ENCODE measurements at places on chromosomes 5 and 9.
A peak's percentile ranks its signal among the peaks of the same experiment; 100 is the strongest.

GRCh38 chr5:140312067-140312790 lies 9.3 kb upstream of the PFDN1 start:
- DNase-seq: no peak

DNA sequence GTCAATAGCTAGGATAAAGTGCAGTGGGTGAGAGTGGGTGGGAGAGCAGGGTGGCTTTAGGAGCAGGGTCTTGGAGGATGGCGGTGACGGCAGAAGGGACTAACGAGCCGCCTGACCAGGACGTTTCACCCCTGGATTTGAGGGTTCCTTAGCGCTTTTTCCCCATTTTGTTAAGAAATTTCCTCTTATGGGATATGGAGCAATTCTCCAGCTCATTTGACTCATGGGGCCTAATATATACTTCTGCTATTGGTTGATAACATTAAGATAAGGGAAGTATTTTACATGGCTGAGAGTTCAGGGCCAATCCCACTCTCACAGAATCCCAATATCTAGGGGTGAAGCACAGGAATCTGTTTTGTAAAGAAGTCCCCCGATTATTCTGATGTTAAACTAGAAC lies 17.6 kb downstream of the CD180 start:
- no peak for DNase-seq

GRCh38 chr9:79165020-79165780 lies 406.6 kb upstream of the TLE4 start:
- no peak for DNase-seq

GRCh38 chr9:124752967-124753366 lies 18.1 kb downstream of the NR6A1 start:
- DNase-seq: no peak

DNA sequence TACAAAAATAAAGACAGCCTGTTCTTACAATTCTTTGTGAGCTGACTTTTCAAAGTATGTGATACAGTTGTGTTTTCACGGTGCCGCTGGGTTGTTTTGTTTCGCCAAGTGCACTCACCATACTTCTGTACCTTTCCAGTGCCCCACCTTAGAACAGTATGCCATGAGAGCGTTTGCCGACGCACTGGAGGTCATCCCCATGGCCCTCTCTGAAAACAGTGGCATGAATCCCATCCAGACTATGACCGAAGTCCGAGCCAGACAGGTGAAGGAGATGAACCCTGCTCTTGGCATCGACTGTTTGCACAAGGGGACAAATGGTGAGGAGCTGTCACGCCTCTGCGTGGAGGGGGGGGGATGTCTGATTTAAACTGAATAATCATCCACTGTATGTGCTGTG lies 12.9 kb downstream of the CCT5 start:
- no peak for DNase-seq

DNA sequence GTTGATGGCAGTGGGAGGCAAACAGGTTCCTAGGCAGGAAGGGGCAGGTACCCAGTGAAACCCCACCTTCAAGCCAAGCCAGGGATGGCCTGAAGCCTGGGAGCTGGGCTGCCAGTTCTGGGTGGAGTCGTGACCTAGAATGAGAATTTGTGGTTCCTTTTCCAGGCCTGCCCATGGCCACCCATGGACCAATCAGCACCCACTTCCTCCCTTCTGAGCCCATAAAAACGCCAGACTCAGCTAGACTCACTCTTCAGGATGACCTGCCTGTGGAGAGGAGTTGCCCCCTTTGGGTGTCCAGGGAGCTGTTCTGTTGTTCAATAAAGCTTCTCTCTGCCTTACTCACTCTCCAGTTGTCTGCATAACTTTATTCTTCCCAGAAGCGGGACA lies 144.0 kb upstream of the MRPS30 start:
- no peak for DNase-seq

- no peak for DNase-seq
Measured at GRCh38 chr5:31047007-31047406, 146.5 kb upstream of the CDH6 start.

GRCh38 chr5:2602451-2603271 lies 148.8 kb downstream of the IRX2 start:
- DNase-seq: no peak

DNA sequence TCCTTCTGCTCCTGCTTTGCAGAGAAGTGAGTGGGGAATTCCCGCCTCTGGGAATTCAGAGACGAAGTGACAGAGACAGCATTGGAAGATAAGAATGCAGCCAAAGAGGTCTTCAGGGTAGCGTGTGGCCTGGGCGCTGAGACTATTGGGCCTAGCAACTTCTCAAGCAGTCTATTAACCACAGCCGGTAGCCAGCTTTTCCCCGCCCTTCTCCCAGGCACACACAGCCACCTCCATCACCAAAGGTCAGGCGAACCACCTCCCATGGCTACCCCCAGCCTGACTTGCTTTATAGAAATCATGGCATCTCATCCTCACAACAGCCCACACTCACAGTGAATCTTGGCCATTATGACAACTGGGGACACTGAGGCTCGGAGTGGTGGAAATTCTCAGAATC lies 124.2 kb downstream of the KCNIP1 start:
- no peak for DNase-seq

- DNase-seq: no peak
Measured at GRCh38 chr9:91162311-91162710, 199.4 kb downstream of the AUH start.

- DNase-seq: no peak
Measured at GRCh38 chr5:142827934-142828576, 57.9 kb downstream of the ARHGAP26 start.

DNA sequence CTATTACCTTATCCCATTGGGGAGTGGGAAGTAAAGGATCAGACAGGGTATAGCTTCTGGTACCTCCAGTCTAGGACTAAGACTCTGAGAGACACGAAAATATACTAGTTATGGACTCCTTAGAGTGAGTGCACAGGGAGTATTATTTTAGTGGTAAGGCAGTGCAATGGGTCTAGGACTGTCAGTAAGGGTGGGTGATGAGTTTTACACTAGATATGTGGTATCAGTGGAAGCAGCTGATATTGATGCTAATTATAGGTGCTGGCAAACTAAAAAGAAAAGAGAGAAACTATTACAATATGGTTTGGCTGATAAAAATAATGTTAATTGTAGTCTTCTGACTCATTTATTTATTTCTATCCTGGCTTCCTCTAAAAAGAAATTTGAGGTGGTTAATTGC lies 118.6 kb downstream of the UNC13B start:
- DNase-seq: no peak

DNA sequence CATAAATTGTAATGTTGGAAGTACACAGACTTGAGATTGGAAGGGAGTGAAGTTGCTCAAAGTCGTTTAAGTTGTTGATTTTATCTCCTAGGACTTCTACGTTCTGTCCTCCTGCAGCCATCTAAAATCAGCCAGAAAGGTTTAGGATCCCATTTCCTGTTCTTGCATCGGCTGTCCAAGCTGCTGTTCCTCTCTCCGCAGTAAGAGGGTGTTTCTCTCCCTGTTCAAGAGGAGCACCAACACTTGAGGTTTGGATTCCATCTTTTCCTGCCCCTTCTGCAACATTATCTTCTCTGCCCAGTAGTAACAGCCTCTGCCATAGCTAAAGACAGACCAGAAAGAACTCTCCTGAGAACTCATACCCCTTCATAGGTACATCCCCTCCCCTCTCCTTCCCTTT lies 373.4 kb downstream of the GADD45G start:
- DNase-seq: peak; percentile 50

- DNase-seq: no peak
Measured at GRCh38 chr5:135587721-135588663, 9.2 kb upstream of the CXCL14 start.

DNA sequence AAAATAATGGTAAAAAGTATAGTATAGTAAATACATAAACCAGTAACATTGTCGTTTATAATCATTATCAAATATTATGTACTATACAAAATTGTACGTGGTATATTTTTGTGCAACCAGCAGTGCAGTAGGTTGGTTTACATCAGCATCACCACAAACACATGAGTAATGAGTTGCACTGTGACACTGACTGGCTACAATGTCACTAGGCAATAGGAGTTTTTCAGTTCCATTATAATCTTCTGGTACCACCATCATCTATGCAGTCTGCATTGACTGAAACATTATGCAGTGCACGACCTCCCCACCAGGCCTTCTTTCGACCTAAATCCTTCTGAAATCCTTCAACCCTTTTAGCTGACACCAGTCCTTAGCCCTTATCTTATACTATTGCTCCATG lies 105.8 kb downstream of the SREK1 start:
- DNase-seq: no peak

- DNase-seq: no peak
Measured at GRCh38 chr5:114898602-114899001, 271.1 kb downstream of the TRIM36 start.

DNA sequence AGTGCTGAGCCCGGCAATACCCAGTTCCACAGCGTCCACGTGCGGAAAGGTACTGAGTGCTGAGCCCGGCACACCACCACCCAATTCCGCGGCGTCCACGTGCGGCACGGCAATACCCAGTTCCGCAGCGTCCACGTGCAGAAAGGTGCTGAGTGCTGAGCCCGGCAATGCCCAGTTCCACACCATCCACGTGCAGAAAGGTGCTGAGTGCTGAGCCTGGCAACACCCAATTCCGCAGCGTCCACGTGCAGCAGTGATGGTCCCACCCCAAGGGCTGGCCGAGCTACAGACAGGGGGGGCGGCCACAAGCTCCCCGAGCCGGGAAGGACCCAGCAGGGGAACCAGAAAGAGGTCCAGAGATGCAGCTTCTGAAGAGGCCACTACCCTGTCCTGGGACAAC lies 20.2 kb downstream of the SLC12A7 start:
- DNase-seq: no peak

- no peak for DNase-seq
Measured at GRCh38 chr5:32500181-32500580, 55.6 kb upstream of the ZFR start.

DNA sequence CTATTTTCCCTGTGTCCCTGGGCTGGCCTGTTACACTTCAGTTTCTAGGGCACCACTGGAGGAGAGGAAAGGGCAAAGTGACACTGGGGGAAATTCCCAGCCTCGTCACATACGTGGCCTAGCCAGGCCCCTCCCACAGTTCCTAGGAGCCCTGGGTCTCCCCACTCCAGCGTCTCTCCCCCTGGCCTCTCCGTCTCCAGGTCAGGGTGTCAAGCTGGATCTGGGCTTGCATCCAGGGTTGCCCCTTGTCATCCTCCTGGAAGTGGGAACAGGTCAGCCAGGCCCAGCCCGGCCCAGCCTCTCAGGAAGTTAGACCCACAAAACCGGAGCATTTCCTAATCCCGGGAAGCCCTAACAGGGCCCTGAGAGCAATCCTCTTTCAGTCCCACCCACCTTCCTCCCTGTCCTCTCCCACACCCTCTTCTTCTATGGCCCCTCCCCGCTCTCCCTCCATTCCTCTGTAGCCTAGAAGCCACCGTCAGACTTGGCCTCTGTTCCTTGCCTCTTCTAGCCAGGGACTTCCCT lies 4.7 kb upstream of the TNIP1 start:
- DNase-seq: no peak

- DNase-seq: no peak
Measured at GRCh38 chr9:38026021-38026809, 42.8 kb downstream of the SHB start.

GRCh38 chr5:128426090-128426534 lies 111.9 kb downstream of the FBN2 start:
- no peak for DNase-seq

DNA sequence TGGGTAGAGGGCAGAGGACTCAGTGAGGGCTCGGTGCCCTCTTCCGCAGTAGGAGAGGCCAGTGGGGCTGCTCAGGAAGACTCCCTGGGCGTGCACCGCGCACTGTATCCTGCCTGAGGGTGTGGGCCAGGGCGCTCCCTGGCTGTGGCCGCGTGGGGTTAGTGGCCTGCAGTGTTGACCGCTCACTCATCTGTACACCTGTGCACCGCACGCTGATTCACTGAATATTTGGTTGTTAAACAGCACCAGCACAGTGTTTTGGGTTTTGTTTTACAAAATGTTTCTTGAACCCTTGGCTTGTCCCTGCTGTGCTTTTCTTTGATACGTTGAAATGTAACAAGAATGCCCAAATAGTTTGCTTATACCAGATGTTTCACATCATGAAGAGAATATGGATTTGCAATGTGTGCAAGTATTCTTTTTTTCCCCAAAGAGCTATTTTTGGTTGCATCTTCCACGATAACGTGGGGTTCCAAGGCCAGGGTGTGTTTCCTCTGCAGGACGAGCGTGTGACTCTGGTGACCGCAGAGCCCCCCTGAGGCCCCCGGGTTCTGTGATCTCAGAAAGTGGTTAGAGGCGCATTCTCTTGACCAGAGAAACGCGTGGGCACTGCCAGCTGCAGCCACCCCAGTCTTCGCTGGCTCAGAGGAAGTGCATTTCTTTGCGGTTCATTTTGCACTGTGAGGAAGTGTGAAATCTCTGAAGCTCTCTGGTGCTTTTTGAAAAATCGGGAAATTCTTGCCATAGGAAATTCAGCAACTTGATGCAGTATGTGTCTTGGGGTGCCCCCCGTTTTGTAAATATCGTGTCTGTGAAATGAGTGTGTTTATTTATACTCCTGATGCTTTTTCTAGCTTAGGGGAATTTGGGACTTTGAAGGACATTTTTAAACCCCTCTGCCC lies 46.9 kb downstream of the AHRR start:
- no peak for DNase-seq

- DNase-seq: peak; percentile 98
Measured at GRCh38 chr9:127608104-127608966, 3.7 kb upstream of the STXBP1 start.

- no peak for DNase-seq
Measured at GRCh38 chr5:39231705-39232525, 12.6 kb upstream of the FYB1 start.

All from HuH-7.5 (cell line).